ENCODE measurements at places on chromosomes 4 and X.

DNA sequence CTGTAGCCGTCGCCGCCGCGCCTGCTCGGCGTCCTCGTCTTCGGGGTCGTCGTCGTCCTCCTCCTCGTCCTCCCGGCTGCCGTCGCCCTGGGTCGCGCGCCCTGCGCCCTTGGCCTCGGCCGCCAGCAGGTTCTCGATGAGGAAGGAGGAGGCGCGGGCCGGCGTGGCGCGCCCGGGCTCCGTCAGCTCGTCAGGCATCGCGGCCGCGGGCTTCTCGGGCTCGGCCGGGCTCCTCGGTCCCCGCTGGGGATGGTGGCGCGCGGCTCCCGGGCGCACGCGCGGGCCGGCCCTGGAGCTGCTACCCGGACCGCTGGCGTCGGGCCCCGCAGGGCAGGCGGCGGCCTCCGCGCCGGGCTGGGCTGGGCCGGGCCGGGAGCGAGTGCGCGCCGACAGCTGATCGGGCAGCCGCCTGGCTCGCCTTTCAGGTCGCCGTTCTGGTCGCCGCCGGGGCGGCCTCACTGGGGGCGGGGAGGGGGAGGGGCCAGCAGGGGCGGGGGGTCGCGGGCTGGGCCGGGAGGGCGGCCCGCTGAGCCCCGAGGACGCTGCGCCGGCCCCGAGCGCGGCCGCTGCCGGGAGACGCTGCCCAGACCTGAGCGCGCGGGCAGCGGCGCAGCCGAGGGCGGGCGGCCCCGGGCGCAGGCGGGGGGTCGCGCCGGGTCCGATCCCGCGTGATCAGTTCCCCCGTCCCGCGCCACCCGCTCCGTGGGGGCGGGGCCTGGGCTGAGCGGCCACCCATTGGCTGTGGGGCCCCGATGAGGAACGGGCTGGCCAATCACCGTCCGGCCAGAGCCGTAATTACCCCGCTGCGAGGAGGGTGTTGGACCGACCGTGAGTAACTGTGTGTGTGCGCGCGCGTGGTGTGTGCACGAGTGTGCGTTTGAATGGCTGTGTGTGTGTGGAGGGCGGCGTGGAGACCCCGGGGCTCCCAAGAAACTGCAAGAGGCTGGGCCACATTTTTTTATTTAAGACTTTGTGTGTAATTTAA is at the start of gene HMX1:
Gene HMX1 (minus strand): TSS at position 423 of the 985 bp plus-strand sequence. CDS start 225 bp downstream, at position 198.
- peak; percentile 36 for DNase-seq

DNA sequence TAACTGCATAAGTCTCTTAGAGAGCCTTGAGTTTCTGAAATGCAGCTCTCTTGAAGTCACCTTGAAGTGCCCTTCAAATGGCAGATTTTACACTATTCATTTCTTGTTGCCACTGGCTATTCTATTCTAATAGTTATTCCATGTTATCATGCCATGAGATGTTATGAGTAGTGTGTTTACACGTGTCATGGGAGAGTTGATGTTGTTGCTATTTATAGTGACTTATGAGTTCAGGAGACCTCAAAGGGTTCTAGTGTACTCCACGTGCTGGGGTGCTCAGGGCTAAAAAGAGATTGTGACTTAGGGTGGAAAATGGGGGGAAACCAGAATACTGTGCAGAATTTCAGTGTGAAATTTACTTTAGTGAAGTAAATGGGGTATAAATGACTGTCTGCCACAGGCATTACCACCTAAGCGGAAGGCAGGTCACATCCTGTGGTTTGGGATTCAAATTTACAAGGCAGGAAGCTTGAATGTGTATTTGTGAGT is 77.1 kb upstream of the SLC4A4 start:
- no peak for DNase-seq

DNA sequence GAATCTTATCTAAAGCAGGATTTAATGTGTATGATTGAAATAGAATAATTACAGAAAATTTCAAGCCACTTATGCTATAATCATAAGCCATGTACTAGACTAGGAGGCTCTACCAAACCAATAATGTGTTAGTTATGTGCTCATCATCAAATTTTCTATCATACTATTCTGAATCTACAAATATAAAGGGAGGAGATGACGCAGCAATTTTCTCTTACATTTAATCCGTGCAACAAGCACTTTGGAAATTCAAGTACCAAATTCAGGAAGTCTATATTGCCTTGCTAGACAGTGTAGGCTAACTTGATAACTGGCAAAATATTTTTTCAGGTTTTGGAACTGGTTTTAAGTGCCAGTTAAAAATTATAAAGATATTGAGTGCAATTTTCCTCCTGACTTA is 283.5 kb downstream of the C4orf33 start:
- DNase-seq = no peak

DNA sequence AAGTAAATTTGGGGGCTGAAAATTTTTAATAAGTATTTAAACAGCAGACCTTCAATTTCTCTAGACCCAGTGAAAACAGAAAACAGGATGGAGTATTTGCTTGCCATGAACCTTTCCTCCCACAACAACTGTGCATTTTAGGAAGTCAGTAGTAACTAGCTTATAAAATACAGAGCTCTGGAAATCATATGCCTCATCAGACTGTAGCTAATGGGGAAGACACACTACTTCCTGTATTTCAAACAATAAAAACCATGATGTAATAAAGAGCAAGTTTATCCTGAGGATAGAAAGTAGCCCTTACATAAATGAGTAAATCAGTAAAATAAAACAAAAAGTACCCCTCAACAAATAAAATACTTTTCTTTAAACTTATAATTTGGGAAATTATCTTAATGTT is 280.1 kb upstream of the ZFP42 start:
- DNase-seq = no peak

DNA sequence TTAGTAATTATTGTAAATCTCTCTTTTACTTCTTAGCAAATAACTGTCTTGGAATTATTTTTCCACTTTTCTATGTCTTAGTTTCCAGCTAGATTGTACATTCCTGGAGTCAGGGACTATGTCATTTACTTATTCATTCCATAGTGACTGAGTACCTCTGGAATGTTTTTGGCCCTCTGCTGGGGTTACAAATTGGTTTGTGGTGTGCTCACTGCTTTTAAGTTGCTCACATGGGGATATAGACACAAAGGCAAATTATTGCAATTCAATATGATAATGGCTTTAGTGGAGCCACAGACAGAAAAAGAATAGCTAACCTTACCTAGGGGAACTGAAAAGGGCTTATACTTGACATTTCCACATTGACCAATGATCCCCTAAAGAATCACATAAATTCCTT is 63.7 kb upstream of the PDGFRA start:
- DNase-seq = peak; percentile 49

GRCh38 chrX:117538178-117539089 is 578.2 kb downstream of the KLHL13 start:
- no peak for DNase-seq

DNA sequence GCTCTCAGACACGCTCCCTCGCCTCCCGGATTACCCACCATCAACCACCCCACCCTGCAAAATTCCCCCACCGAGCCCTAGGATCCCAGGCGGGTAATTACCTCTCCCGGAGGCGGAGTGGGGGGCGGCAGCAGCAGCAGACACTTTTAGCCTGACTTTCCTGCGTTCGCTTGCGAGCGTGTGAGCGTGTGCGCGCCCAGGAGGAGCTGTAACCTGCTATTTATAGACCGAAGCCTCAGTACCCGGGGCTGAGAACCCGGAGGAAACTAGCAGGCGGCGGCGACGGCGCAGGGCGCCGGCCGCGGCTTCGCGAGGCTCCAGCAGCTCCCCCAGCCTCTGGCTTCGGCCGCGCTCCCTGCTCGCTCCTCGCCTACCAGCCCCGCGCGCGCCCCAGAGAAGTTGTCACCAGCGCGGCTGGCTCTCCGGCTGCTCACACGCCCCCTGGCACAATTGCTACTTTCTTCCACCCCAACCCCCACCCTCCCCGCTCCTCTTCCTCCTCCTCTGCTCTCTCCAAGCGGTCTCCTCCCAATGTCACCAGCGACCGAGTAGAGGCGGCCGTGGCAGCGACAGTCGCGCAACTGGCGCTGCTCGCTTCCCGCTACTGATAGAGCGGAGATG is at the start of gene INPP4B:
Gene INPP4B (minus strand): TSS at position 194 of the 621 bp plus-strand sequence.
- peak; percentile 63 for DNase-seq

GRCh38 chr4:172802032-172802431 is 366.6 kb upstream of the GALNT7 start:
- DNase-seq = no peak

GRCh38 chrX:29348288-29348687 is 761.0 kb downstream of the IL1RAPL1 start:
- no peak for DNase-seq

DNA sequence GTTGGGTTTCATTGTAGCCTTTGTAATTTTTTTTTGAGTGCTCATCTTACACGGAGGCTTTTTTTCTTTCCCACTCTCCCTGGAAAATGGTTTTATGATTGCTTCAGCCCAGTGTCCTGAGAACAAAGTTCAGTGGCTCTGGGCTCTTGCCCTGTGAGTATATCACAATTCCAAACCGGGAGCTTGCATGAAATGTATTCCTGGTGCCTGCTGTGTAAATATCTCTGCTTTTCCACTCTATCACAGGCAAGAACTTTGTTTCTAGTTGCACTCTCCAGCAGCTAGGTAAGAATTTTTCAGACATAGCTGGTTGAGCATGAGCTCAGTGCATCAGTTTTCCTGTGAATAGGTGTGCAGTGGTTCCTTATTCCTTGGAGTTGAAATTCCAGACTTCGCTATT is 60.8 kb downstream of the SUPT20HL2 start:
- no peak for DNase-seq

DNA sequence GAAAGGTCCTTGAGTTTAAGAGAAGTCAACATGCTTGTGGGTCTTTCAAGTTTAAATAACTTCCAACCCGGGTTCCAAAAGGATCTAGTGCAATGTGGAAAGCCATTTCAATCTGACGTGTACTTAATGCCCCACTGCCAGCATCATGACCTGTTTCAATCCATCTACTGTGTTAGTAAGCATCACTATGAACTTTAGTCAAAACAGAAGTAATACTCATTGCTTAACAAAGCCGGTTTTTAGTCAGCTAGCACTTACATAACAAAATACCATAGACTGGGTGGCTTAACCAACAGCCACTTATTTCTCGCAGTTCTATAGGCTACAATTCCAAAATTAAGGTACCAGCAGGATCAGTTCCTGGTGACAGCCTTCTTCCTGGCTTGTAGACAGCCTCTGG is 677.5 kb downstream of the DMD start:
- no peak for DNase-seq

DNA sequence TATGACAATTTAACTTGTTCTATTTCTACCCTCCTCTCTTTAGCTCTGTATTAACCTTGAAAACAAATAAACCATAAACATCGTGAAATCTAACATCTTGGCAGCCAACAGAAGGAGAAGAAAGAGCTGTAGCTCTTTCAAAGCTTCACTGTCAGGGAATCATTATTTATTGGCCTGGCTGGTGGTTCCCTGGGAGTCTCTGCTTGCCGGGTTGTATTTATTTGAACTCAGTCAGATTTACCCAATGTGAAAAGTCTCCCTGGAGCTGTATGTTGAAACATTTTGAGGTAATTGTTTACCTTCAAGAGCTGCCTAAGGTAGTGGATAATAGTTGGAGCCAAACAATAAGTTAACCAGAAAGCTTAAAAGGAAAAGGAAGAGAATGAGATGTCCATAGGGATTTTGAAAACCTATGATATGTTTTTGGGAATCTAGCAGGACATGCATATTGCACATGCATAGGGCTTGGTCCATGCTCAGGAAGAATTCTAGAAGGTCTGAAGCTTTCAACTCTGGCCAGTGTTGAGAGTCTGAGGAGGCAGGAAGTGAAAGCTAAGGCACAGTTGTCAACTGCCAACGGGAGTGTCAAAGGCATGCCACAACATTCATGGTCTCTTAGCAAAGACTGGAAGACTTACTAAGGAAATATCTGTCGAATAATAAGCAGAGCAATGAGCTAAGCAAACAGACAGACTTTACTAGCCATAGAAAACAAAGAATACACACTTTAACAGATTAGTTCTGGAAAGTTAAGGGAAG is 621.6 kb downstream of the PCDH7 start:
- DNase-seq = no peak

- DNase-seq = no peak
Measured at GRCh38 chrX:153608376-153608775, 9.4 kb upstream of the CCNQ start.

DNA sequence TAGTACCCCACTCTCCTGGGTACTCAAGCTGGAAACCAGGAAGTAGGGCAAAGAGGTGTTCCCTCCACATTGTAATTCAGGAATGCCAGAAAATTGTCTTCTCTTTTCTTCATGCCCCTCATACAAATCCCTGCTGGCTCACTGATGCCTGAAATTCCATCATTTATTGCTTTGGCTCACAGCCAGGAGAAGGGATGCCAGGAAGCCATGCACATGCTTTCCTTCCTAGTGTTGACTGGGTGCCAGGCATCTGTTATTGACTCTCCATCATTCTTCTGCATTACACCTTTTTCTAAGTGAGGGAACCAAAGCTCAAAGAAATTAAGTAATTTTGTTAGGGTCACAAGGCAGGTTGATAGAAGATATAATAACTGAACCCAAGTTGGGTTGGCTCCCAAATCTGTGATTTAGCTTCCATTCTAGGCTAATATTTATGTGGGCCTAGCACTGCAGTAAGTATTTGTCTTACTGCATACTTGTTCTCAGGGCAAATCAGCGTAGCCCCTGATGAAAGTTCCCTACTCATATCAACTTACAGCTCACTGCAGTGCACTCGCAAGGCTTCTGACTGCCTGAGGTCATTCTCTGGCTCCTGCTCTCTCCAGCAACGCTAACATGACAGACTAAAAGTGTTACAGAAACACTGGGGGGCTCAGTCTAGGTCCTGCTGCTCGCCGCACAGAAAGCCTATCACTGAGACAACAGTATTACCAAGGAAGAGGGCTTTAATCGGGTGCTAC is 89.0 kb downstream of the TRAPPC11 start:
- no peak for DNase-seq

All from hindlimb muscle (tissue), 1 donor.